ENCODE measurements at places on chromosomes 2 and 18.

DNA sequence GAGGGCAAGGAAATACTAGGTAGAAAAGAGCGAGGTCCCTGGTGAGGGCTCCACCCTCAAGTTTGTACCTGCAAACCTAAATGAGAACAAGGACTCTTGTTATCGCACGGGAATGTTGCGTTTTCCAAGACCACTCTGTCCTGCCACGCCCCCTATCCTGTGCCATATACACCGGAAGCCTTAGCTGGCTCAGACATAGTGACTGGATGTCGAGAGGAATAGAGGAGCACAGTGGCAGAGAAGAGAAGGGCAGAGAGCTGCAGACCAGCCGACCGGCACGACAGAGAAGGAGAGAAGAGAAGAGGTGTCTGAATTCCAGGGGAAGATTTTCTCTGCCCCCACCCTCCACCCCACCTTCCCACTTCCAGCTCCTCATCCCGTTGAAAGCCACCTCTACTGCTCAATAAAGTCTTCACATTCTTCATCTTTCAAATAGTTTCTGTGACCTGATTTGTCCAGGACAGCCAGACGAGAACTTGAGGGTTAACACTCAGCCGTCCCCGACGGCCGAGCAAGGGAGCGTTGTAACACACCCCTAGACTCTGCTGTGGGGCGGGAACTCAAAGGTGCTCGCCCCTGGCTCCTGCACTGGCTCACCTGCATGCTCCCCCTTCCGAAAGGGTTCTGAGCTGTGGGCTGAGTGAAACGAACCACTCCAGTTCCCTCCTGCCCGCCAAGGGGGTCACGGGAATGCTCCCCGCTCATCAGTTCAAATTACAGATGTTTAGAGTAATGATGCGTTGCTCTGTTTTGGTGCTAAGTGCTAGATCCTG lies 24.9 kb upstream of the COL3A1 start:
- DNase-seq: no peak

DNA sequence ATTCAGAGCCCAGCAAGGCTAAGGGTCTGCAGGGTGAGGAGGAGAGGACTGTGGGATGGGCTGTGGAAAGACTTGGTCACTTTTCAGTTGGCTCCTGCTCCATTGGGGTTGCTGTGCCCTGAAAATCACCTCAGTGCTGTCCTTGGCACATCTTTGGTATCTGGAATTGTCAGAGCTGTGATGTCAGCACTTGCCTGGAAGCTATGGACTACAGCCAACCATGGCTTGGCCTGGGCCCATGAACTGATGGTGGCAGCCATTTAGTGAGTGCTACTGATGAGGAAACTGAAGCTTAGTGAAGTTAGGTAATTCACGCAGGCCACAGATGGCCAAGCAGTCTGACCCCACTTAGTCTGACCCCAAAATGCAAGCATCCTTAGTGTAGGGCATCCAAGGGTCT lies 121.8 kb upstream of the SERPINE2 start:
- no peak for DNase-seq

DNA sequence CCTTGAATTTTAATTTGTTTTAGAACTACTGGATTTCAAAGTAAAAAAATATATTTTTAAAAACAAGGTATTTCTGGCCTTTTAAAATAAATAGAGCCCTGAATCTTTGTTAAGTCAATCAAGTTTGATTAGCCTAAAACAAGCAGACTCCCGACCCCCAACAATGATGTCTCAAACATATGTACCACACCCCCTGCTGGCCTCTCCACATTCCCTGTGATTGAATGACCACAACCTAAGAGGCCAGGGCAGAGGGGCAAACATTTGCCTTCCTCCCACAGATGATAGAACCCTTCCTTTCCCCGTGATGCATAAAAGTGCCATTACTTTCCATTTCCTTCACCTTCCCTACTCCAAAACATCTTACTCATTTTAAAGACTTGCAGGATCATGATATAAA lies 130.9 kb downstream of the STK39 start:
- DNase-seq: no peak

DNA sequence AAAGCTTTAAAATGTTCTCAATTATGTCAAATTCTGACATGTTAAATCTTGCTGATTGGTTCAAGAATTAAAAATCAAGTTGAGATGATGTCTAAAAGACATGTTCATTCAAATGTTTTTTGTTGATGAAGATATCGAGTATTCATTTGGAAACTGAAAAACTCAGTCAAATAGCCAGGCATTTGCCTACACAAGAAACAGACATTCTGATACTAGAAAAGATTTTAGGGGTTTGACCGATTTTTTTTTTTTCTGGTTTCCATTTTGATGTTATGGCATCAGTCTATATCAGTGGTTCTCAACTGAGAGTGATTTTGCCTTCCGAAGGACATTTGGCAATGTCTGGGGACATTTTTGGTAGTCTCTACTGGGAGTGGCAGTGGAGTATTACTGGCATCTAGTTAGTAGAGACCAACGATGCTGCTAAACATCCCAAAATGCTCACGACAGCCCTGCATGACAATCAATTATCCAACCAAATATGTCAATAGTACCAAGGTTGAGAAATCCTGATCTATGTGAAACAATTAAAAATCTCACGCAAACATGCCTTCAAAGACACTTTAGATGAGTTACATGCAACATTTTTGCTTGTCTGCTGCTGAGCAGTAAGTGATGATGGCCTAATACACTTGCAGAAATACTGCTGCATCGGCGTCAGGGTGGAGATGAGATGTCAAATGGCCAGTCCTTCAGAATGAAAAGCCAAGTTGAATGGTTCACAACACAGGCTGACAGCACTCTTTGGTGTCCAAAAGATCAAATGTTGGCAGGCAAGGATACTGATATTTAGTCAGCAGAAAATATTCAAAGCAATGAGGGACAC lies 12.5 kb downstream of the RASGRP3 start:
- DNase-seq: no peak

DNA sequence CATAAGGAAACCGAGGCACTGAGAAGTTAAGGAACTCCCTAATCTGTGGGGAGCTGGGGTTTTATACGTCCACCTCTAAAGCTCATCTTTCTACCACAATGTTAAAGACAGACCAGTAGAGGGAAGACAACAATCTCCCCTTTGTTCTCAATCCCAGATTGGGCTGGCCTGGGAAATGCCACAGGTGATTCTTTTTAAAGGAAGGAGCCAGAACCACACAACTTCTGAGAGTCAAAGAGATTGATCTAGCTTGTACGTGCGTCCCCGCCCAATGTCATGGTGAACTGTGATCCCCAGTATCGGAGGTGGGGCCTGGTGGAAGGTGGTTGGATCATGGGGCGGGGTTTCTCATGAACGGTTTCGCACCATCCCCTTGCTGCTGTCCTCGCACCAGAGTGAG lies 81.8 kb upstream of the LCLAT1 start:
- no peak for DNase-seq

- DNase-seq: no peak
Observed at GRCh38 chr2:126803434-126803775, 95.3 kb upstream of the TEX51 start.

- no peak for DNase-seq
Observed at GRCh38 chr2:177340158-177340557, 52.4 kb upstream of the AGPS start.

DNA sequence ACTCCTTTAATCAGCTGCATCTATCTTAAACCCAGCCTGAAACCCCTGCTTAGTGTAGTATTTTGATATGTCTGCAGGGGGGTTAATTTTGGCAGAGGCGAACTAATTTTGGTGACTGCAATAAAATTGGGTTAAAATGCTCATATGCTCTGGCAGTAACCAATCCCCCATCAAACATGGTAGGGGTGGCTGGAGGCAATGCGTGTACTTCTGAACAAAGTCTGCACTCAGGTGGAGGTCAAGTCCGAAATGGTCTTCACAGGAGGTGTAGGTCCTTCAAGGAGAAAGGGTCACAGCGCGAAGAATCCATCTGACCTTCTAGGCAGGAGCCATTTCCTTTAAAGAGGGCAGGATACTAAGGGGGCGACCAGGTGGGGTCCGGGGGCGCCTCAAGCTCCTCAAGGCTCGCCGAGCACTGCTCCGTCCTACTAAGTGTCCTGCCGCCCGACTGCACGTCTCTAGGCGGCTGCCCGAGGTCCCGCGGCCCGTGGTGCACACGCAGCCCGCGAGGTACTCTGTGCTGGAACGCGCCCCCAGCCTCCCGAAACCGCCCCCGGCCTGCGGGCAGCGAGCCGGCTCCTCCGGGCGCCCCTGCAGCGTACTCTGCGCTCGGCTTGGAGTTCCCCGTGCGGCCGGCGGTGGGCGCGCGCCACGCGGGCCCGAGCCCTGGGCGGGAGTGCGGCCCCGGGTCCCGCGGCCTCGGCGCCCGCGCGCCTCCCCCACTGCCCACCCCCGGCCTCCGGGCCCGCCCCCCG lies 1.7 kb upstream of the LDLRAD4 start:
- DNase-seq: peak; percentile 67
